Hepatocyte (in vitro differentiated cells): ENCODE measurements at places on chromosomes 13 and 19.

- no peak for DNase-seq
These were observed 831 bp upstream of the CBARP start for GRCh38 chr19:1238369-1239303.

GRCh38 chr19:46571495-46571894, 29.6 kb upstream of the CALM3 start:
- DNase-seq = peak; percentile 24

- no peak for DNase-seq
These were observed 88.0 kb downstream of the PCCA start for GRCh38 chr13:100176801-100177400.

DNA sequence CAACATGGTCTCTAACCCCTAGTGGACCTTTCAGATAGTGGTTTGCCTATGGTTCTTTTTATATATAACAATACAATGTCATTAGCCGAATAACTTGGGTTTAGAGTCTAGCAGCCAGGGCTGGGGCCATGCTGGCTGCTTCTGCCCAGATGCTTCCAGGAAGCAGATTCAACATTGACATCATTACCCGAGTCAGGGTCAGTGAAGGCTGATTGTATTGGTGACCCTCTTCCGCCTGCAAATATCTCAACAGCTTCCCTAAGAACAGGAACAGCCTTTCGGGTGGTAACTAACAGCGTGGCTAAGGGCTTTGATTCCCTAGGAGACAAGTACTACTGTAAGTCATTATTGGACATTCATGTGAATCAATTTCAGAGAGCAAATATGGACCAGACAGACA, 476.4 kb downstream of the UQCRFS1 start:
- no peak for DNase-seq

GRCh38 chr19:49417088-49417487, 6.2 kb downstream of the PTH2 start:
- no peak for DNase-seq

DNA sequence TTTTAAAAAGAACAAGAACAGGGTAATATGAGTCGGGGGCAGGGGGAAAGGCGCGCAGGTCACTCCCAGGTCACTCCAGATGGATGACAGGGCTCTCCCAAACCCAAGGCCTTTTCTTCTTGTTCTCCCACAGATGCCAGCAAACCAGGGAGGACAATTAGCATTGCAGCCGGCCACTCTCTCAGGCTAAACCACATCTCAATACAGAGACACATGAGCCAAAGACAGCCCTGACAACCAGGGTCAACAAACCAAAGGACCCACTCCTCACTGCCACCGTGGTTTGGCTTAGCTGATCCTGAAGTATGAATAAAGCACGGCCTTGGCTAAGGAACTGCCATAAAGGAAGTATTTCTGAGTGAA, 47.3 kb downstream of the LATS2 start:
- no peak for DNase-seq

DNA sequence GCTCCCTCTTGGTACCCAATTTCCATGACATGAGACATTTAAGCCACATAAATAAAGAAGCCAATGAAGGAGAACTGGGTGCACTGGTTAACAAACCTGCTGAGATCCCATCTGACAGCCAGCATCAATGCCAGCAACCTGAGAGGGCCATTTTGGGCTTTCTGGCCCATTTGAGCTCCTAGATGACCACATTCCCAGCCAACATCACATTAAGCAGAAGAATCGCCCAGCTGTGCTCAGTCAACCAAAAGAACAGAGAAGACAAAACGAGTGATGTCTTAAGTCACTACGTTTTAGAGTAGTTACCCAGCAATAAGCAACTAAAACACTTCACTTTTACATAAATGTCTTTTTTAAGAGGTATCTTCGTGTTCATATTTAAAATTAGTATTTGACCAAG, 21.9 kb downstream of the LCP1 start:
- DNase-seq = no peak

GRCh38 chr19:18065173-18065495, 21.6 kb downstream of the IL12RB1 start:
- no peak for DNase-seq

DNA sequence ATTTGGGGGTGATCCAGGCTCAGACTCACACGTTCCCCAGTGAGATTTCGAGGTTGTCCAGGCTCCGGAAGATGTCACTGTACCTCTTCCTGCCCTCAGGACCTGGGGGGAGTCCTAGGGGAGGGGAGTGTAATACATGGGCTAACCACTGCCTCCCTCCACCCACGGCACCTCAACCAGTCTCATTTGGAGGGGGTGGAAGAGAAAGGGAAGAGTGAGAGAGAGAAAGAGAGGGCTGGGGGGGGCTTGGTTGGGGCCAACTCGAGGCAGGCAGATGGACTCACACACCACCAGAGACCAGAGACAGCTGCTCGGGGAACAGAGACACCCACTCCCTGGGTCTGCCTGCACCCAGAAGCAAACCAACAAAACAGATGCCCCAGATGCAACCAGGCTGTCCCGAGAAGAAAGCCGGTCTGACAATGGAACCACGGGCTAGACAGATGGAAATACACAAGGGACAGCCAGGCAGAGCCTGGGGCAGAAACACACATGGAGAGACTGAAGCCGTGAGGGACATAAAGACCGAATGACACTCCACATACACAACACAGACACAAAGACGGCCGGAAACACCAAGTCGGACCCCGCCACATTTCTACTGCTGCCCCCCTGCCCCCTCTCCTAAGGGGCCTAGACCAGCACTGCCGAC, 825 bp downstream of the GMIP start:
- DNase-seq = no peak

DNA sequence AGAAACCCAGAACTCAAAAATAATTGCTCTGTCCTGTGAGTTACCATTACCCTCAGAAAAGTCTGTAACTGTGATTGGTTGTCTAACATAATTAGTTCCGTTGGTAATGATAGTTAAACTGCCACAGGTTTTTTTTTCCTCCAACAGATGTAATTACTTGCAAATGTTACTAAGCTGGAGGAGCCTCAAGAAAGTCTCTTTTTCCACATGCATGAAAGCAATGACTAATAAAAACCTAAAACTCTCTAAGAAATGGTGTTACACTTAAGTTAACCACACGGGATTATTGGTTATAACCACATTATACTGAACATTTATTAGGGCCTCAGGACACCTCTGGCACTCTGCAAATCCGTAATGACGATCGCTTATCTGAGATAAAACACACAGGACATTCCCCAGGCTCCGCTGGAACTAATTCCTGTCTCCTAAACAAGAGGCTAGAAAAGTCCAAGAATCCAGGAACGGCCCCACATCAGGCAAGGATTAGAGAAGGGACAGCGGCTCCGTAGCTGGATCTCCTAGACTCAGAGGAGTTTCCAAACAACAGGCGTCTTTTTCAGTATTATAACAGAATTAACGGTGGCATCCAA, 753 bp downstream of the ZNF235 start:
- DNase-seq = peak; percentile 39

GRCh38 chr19:47756953-47757608, 11.7 kb downstream of the NOP53 start:
- DNase-seq = no peak

- no peak for DNase-seq
These were observed 41.0 kb downstream of the RAP2A start for GRCh38 chr13:97475011-97475410.

- no peak for DNase-seq
These were observed 83.5 kb downstream of the CHST8 start for GRCh38 chr19:33705090-33705847.

GRCh38 chr13:45434556-45435371, 16.6 kb upstream of the SLC25A30 start:
- DNase-seq = peak; percentile 51

DNA sequence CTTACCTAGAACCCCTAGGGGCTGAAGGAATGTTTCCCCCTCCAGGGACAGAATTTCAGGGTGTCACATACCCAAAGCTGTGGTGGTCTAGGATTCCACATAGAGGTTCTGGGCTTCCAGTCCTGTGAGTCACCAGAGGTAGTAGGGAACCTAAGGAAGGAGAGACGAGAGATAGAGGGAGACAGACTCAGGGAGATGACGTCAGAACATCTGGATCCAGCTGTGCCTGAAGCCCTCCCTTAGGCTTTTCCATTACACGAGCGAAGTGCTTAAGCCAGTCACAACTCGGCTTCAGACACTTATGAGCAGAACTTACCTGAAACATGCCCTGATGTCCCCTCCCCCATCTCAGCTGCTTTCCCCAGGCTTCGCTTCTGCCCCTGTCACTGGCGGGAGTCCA, 11.8 kb upstream of the SELENOW start:
- DNase-seq = no peak

GRCh38 chr13:80359414-80359777, 18.5 kb upstream of the SPRY2 start:
- DNase-seq = no peak

GRCh38 chr19:28556371-28556770, 656.6 kb downstream of the UQCRFS1 start:
- DNase-seq = no peak

- DNase-seq = peak; percentile 20
These were observed 263.1 kb upstream of the RXFP2 start for GRCh38 chr13:31476266-31476665.
